ENCODE measurements at places on chromosomes 7 and 10.

- DNase-seq: no peak
These were observed 89.3 kb downstream of the NPY start for GRCh38 chr7:24372961-24373955.

- no peak for DNase-seq
These were observed 8.4 kb upstream of the SNX13 start for GRCh38 chr7:17948526-17949238.

- no peak for DNase-seq
These were observed 24.0 kb downstream of the ELFN1 start for GRCh38 chr7:1693991-1694524.

DNA sequence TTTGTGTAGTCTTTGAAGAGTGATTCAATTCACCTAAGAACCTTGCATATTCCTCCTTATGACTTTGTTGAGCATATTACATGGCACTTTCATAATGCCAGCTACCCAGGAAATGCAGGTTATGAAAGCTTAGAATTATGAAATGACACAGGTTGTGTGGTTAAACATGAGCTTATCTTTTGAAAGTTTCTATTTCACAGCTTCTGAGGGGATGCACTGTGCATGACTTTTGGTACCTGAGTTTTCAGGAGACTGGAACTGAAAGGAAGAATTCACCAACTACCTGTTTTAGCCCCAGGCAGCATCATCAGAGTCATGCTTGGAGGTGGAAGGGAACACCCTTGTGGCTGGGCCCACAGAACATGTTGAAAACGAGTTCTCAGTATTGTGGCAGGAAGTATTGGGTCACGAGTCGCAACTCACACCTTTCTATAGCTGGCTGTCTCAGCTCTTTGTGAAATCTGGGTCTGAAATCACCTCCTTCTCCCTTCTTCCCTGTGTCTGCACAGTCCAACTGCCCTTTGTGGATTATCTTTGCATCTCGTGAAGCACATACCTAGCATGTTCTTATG is 228.2 kb downstream of the PTEN start:
- peak; percentile 37 for DNase-seq

DNA sequence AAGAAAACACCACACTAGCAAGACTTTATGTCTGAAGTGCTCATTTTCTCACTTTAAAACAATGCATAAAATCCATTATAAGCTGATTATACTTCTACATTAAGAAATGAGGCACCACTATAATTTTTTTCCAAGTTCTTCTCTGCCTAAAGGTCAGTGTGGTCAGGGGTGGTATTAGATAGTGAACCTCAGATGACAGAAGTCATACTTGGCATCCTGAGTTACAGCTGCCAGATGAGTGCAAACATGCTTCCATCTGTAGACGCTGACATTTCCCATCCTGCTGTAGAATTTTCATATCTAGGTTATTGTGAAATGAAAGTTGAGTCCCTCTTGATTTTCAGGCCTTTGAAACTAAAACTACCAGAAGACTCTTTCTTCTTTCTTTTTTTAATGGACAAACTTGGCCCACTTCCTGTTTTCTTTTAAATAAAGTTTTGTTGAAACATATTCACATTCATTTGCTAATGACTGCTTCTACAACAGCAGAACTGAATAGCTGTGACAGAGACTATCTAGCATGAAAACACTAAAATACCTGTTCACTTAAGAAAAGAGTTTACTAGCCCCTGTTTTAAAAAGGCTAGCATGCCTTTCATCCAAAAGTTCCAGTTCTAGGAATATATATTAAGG is 900.8 kb downstream of the XPNPEP1 start:
- no peak for DNase-seq

DNA sequence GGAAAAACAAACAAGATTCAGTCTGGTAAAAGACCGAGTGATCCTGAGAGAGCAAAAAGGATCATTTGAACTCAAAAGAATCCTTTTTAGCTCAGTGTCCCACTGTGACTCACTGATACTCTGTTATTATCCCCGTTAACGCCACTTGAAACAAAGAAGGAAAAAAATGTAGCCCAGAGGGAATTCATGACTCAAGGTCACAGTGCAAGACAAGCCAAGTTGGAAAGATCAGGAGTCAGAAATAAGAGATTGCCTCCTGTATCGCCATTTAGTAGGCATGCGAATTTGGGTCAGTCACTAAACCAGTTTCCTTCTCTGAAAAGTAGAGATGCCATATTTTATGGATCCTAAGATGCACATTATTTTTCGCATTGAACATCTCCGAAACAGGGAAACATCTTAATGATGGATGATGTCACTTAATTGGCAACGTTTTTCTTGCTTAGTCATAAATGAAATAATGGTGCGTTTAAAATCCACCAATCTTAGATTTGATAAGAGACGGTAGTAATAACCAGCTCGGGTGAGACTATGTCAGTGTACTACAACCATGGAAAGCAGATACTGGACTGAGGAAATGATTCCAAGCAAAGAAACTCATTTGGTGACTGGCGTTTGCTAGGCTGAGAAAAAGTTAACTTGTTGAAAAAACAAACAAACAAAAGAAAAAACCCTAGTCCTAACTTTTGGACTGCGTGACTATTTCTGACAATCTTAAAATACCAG is 502.0 kb upstream of the CELF2 start:
- DNase-seq: no peak

GRCh38 chr7:49790209-49790608 is 16.8 kb downstream of the VWC2 start:
- DNase-seq: no peak

DNA sequence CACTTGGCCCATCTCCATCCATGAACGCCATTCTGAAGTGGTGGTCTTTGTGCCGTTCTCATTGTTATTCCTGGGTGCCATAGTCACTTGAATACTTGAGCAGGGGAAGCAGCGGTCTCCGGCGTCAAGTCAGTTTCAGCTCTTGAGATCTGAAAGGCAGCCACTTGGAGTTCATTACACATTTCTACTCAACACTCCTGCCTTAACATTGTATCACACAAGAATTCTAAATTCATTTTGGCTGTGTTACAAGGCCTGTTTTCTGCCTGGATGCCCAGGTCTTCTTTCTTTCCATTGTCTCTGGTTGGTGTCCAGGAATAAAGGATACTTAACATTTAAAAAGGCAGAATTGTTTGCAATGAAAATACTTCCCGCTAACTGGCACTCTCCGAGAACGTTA is 69.0 kb upstream of the RAB11FIP2 start:
- no peak for DNase-seq

- DNase-seq: no peak
These were observed 162.2 kb upstream of the WDR11 start for GRCh38 chr10:120688928-120689327.

- DNase-seq: no peak
These were observed 428.2 kb upstream of the GALNT17 start for GRCh38 chr7:70703785-70704184.

DNA sequence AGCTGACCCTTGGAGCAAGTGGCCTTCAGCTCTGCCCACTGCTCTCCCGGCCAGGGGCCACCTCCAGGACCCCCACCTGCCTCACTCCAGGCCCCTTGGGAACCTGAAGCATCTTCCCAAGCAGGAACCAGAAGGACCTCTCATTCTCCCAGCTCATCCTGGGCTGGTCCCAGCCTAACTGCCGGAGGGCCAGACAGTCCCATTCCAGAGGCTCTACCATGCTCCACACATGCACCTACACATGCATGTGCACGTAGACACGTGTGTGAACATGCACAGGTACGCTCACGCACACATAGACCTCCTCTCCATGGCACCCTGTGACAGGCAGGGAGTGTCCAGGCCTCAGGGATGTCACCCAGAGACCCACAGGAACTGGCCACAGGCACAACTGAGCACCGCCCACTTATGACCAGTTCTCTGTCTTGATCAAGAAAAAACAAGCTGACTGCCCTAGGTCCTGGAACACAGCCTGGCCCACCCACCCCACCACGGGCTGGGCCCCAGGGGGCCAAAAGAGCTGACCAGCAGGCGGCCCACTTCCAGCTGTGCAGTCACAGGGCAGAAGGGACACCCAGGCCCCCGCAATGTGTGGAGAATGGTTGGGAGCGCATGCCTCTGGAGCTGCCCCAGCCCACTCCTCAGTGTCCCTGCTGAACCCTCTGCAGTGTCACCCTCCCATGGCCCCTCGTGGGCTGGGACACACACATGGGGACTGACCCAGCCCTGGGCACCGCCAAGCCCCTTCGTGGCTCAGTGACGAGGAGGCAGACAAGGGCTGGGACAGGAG is 43.4 kb downstream of the CAMK2B start:
- no peak for DNase-seq

DNA sequence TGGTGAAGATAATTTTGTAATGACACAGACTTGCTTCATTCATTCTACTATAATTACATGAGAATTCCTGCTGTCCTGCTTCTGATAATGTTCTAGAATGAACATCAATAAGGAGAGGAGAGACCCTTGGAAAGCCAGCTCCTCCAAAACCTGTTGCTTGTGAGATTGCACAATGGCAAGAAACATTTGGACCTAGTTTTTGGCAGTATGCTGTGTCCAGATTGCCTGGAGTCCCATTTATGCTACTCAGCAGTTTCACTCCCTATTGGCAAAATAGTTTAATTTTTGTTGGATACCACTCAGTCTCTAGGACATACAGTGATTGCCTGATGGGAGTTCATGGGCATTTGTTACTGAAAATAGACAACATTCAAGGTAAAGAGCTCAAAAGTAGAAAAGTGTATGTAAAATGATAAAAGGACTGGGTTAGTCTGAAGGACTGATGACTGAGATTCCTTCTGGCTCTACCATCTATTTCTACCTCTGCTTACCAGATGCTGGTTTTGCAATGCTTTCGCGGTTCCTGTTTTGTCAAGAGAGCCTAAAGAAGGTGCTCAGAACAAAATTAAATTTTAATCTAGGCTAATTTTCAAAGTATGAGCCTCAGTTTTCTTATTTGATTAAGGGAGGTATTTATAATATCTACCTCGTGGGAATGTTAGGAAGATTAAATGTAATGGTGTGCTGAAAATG is 8.0 kb upstream of the ACTR3B start:
- DNase-seq: no peak

DNA sequence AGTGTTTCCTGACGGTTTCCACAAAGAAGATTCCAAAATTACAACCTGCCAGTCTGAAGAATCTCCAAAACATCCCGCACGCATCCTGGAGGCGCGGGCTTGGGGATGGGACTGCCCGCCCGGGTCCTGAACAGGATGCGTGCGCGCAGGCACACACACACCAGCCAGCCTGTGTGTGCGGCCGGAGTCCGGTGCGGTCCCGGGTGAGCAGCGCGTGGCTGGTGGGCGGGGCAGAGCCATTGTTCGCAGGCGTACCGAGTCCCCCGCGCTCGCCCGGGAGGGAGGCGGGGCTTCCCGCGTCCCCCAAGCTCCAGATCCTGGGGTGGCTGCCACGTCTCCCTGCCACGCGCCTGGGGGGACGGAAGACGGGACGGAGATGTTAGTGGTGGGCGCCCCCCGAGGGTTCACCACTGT is 675 bp upstream of the SCD start:
- DNase-seq: peak; percentile 43

DNA sequence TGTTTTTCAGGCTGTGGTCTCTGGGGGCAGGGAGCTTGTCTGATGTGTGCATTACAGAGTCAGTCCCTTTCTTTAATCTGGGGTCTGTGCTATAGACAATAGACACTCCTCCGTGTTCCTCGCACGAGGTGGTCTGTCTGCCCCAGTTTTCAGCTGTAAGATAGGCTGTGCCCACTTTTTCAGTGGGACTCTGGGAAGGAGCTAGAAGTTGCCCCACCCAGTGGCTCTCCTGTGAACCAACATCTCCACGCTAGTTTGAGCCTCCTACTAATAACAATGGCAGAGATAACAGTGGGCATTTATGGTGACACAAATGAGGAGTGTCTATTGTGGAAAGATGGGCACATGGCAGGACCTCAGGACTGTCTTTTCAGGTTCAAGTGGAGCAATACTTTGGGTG is 44.0 kb downstream of the ADRB1 start:
- DNase-seq: no peak

GRCh38 chr7:22251281-22251680 is 105.7 kb downstream of the RAPGEF5 start:
- DNase-seq: no peak

DNA sequence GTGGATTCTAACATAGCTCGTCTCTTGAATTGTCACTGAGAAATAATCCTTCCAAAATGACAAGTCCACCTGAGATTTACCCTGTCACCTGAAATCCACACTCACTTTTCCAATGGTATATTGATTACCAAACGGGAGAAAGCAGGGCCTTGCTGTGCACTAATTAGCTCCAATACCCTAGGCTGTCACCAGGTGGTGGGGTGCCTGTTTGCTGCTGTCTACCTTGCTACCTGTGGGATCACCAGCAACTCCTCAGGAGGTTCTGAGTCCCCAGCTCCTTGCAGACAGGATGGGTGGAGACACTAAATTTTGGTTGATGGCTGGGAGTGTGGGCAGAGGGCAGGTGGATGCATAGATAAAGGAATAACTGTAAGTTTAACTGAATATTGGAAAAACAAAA is 237.2 kb upstream of the ZNF32 start:
- DNase-seq: no peak

GRCh38 chr7:115478426-115478825 is 552.1 kb downstream of the TFEC start:
- no peak for DNase-seq

GRCh38 chr7:15602236-15602635 is 40.4 kb upstream of the AGMO start:
- no peak for DNase-seq

DNA sequence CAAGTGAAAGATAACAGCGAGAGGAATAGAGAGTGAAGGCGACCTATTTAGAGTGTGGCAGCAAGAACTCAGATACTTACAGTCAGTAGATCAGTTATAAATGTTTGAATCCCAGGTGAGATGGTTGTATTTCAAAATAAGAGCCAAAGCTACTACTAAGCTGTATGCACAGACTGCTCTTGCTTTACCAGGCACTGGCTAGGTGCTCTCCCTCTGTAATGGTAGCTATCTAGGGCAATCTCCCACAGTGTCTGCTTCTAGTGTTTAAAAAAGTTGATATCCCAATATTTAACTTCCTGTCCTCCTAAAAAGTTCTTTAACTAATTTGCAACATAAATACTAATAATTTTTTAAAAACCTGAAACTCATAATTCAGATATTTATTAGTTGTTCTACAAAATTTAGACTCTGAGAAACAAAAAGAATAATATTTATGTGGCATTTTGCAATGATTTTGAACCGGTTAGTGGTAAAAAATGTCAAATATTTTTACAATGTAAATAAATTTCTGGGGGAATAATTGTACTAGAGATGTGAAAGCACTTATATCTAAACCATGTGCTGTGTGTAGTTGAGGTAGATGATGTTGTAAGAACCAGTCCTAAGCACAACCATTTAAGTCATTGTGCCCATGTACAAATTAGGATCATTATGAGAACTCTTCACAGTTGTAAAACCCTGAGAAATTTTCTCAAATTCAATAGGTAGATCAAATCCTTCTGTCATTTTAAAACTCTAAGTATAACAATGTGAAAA is 349.3 kb upstream of the SEMA3D start:
- DNase-seq: no peak

DNA sequence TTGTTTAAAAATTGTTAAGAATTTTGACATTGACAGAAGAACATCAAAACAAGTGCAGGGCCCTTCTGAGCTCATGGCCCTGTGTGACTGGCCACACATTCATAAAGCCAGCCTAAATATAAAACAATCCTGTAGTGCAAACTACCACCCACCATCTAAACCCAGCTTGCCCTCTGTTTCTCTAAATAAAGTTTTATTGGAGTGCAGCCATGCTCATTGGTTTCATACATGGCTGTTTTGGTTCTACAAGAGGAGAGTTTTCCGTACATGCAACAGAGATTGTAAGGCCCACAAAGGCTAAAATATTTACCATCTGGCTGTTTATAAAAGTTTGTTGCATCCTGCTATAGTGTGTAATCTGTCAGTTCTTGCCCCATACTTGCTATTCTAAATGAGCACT is 54.6 kb upstream of the TRIM24 start:
- DNase-seq: no peak

Data from effector CD4-positive, alpha-beta T cell (primary cell).